Activated T-cell treated with anti-CD3 and anti-CD28 coated beads for 4 hours (primary cell): ENCODE measurements at places on chromosomes 2 and 18.

GRCh38 chr2:206289391-206289790 is 14.9 kb downstream of the ZDBF2 start:
- no peak for DNase-seq

GRCh38 chr2:96869281-96869821 is 529 bp downstream of the SEMA4C start:
- DNase-seq, result no peak

GRCh38 chr2:54065411-54065810 is 50.0 kb upstream of the ACYP2 start:
- DNase-seq, result no peak

DNA sequence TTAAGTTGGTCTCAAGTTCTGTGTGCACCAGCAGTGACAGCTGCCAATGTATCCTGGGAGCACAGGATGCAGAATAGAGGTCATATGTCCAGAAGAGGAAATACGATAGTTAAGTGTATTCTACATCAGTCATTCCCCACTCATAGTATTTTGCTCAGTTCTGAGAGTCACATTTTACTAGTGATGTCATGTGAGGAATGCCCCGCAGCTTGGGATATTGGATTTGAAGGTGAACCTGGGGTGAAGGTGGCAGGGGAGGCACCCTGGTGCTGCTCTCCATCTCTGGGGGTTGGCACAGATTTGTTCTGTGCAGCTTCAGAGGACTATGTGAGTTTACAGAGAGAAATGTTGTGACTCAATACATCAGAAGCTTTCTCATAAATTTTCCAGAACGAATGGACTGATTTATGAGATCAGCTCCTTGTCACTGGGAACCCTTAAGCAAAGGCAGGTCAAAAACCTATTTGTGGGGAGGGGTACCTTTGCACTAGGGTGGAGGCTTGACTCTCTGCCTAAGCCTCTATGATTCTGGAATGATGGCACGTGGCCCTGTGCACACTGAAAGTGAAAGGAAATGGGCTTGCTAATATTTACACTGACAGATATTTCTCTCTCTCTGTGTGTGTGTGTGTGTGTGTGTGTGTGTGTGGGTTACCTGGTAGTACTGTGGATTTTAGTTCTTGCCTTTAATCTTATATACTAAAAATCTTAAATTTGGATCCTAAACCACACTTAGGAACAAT is 95.9 kb downstream of the NEB start:
- peak; percentile 25 for DNase-seq

- DNase-seq, result no peak
Measured at GRCh38 chr2:167484875-167485274, 596.6 kb downstream of the XIRP2 start.

- DNase-seq, result no peak
Measured at GRCh38 chr2:26327291-26328272, 18.4 kb upstream of the SELENOI start.

DNA sequence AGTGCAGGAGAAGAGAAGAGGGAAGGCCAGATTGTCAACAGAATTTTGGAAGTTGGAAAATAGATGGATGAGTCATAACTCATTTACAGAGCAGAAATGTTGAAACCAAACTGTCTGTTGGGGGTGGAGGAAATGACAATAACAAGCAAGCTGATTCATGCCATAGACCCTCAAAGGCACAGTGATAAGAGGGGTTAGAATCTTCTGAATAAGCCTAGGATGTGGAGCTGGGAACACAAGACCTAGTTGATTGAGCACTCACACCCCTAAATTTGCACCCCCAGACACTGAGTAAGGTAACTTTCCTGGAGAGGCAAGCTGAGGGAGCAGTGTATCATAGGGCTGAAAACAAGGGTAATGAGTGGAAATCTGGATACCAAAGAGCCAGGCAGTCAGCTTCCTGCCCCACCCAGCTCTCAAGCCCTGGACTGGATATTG is 141.4 kb downstream of the SCG2 start:
- no peak for DNase-seq

DNA sequence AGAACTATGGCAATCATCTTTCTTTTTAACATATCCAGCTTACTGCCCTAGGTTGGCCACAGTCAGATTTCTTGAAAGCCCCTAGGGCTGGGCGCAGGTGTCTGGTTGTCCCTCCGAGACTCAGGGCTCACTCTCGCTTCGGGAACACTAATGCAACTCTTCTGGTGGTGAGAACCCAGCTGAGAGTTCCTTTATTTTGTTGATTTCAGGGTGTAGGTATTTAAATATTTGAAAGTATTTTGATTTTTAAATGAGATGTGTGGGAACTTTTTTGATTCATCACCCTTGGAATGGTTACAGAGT is 40.7 kb downstream of the INPP4A start:
- DNase-seq, result no peak

DNA sequence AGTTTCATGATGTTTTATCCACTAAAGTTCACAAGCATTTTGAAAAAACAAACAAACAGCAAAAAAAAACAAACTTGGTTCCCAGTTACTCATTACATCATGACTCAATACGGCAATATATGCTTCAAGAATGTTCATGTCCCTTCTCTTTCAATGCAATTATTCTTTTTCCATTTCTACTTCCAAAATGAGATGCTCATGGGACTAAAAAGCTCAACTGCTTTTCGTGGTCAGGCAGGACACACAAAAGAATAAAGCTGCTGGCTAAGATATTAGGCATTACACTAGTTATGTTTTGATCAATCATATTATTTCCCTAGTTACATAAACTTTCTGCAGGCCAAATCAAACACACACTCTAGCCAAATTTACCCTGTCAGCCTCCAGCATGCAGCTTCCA is 301.3 kb downstream of the EPHA4 start:
- DNase-seq, result no peak

GRCh38 chr2:224841910-224842309 is 125.7 kb upstream of the CCDC195 start:
- no peak for DNase-seq
